Activated T-helper 1 cell treated with anti-CD3 and anti-CD28 coated beads, Interleukin-2, amount 50 U/mL, for 16 hours (primary cell): ENCODE measurements at places on chromosomes 7 and 10.
A peak's percentile ranks its signal among the peaks of the same experiment; 100 is the strongest.

DNA sequence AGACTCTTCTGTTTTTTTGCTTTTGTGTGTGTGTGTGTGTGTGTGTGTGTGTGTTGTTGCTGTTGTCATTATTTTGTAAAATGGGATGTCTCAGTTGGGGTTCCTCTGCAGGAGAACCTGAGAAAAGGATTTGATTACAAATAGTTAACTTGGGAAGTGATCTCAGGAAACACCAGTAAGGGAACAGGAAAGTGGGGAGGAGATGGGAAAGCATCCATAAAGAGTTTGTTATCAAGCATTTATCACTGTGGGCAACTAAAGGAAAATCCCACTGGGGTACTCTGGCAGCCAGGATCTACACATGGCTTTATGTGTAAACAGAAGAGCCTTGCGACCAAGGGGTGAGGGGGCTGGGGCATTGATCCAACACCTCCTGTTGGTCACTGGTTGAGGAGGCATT, 485.4 kb downstream of the KCNMA1 start:
- DNase-seq, result no peak

DNA sequence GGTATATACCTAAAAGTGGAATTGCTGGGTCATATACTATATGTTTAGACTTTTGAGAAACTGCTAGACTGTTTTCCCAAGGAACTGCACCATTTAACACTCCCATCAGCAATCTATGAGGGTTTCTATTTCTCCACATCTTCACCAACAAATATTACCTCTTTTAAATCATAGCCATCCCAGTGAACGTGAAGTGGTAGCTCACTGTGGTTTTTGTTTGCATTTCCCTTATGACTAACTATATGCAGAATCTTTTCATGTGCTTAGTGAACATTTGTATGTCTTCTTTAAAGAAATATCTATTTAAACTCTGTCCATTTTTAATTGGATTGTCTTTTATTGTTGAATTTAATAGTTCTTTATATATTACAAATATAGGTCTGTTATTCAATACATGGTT, 115.8 kb upstream of the SEC61G start:
- DNase-seq, result no peak

- DNase-seq, result no peak
Observed at GRCh38 chr7:84637568-84638338, 443.2 kb upstream of the SEMA3A start.

- DNase-seq, result no peak
Observed at GRCh38 chr7:5695727-5696345, 85.6 kb downstream of the RNF216 start.

- DNase-seq, result no peak
Observed at GRCh38 chr7:80060218-80060806, 74.3 kb upstream of the GNAI1 start.

DNA sequence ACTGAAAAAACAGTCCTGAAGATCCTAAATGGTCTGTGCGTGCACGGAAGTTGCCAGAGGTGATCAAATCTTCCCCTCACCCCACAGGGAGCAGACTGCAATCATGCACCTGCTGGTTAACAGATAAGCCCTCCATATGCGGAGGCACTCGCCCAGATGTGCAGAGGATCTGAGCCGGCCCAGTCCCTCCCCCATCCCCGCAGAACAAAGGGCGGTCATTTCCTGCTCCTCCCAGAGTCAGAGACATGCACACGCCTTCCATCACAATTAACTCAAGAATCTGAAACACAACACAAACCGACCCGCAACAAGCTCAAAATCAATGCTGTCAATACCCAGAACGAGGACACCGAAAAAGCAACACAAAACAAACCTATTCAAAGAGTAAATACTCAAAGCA, 24.2 kb downstream of the CRTAC1 start:
- DNase-seq, result no peak

- DNase-seq, result no peak
Observed at GRCh38 chr10:31320550-31321211, 1.7 kb downstream of the ZEB1 start.

DNA sequence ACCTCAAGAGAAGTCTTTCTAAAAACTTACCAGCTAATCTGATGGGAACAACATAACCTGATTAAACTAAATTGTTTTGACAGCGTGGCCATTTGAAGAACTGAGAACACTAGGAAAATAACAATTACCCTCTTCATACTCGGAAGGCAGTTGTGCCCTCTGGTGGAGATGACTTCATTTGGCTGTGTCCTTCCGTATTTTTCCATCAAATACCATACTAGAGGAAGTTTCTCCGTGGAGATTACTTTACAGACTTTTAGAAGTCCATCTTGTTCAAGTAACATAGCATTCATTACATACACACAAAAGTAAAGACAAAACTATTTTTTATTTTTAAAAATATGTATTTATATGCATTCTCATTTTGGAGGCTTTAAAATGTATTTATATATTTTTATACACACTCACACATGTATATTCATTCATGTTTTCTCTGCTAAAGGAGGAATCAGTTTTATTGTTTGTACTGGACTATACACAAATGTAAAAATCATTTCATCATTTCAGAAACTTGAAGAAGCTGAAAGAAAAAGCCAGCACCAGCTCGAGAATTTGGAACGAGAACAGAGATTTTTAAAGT, 25.2 kb downstream of the SMNDC1 start:
- no peak for DNase-seq

GRCh38 chr7:7911369-7912123, 57.0 kb upstream of the GLCCI1 start:
- no peak for DNase-seq

- no peak for DNase-seq
Observed at GRCh38 chr7:38168890-38169570, 9.0 kb upstream of the STARD3NL start.

GRCh38 chr10:4025339-4025738, 240.3 kb upstream of the KLF6 start:
- DNase-seq, result no peak

DNA sequence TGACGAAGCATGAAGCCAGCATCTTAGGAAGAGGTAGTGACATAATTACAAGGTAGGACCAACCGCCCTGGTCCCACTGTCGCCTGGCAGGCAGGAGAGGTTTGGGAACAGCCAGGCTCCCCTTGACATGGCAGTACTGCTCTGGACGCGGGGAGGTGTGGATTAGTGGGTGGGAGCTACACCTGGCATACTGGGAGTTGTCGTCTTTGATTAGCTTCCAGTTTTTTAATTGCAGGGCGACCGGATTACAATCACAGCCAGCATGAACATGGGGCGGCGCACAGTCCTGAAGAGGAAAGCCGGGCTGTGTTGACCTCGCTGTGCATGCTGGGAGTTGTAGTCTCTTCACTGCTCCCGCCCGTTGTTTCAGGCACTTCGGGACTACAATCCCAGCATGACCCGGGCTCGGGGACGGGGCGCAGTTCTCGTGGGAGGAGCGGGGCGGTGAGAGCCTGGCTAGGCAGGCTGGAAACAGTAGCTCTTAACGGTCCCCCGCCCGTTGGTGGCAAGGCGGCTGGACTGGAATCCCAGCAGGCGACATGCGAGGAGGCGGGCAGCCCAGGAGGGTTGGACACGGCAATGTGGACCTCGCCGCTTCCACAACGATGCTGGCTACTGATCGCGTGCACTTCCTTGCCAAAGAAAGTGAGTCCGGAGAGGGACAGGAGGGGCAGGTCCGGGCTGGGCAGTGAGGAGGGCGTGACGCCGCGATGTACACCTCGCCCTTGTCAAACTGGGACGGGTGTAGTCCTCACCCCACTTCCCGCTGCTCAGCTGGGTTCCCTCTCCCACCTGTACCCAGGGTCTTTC, 98.0 kb upstream of the ZNF722 start:
- peak; percentile 76 for DNase-seq

- no peak for DNase-seq
Observed at GRCh38 chr10:32269343-32270100, 77.4 kb downstream of the EPC1 start.

DNA sequence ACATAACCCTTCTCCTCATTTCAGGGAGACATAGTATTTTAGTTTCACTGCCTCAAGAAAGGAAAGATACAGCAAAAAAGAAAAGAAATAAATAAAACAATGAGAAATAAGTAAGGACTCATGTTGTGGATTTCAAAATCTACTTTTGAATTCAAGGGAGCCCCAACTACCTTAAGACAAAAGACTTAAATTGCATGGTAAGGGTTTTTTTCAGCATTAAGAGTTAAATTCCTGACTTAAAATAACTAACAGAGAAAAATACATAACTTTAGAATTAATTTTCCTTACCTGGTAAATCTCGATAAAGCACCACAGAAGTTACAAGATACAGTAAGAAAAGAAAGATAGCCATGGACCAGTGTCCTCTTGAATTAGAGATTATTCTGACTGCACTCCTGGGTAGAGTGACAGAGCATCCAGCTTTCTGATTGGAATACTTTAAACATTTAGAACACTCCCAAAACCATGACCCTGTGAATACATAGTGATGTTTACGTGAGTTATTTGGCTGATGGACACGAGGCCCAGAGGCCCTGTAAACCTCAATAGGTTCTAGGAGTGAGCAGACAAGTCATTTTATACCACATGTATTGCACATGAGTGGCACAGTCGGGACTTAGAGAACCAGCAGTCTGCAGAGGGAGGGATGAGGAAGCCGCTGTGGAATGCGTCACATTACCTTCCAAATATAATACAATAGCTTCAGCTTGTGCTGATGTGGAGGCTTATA, 292.5 kb upstream of the SEMA3C start:
- no peak for DNase-seq

GRCh38 chr7:30984359-30985107, 20.8 kb downstream of the GHRHR start:
- DNase-seq, result no peak

DNA sequence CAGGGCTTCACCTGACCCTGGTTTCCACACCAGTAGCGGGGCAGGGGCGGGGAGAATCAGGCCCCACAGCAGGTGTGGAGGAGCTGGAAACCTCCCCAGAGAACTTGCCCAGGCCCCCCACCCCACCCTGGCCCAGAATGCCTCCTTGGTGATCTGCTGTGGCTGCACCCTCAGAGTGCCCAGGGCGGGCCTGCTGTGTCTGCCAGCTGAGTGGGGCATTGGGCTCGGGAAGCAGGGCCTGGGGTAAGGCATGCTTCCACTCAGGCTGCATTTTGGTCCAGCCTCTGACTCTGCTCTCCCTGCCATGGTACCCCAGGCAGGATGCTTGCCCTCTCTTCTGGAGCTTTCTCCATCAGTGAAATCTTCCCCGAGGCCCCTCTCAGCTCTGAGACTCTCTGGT, 1.1 kb upstream of the CRHR2 start:
- no peak for DNase-seq

DNA sequence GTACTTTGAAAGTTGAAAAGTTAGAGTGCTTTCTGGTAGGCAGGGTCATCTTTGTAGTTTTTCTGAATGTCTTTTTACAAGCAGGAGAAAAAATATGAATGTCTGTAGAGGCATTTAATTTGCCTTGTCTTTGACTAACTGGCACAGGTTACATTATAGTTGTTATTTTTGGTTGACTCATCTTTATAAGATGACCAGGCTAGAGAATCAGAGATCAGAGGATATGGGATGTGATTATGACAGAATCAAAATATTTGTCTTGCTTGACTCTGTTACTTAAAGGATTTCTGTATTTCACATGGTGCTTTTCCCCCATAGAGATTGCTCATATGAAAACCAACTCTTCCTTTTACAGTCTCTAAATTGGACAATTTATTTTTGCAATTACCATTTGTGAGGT, 2.4 kb downstream of the ZMYND11 start:
- no peak for DNase-seq

GRCh38 chr7:33601884-33602283, 303.5 kb upstream of the BMPER start:
- no peak for DNase-seq

DNA sequence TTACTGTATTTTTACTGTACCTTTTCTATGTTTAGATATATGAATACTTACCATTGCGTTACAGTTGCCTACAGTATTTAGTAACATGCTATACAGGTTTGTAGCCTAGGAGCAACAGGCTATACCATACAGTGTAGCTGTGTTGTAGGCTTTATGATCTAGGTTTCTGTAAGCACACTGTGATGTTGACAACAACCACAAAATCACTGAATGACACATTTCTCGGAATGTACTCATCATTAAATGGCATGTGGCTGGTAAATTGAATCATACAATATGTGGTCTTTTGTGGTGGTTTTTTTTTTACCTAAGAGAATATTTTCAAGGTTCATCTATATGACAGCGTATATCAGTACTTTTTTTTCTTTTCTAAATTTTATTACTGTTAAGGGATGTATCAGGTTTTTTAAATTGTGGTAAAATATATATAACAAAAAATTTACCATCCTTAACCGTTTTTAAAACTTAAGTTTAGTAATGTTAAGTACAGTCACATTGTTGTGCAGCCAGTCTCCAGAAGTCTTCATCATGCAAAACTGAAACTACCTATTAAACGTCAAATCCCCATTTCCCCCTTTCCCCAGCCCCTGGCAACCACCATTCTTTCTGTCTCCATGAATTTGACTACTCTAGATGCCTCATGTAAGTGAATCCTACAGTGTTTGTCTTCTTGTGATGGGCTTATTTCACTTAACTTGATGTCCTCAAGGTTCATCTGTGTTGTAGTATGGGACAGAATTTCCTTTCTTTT, 21.5 kb downstream of the BTAF1 start:
- no peak for DNase-seq

GRCh38 chr10:119139464-119140067, 25.9 kb downstream of the SFXN4 start:
- DNase-seq, result peak; percentile 10

DNA sequence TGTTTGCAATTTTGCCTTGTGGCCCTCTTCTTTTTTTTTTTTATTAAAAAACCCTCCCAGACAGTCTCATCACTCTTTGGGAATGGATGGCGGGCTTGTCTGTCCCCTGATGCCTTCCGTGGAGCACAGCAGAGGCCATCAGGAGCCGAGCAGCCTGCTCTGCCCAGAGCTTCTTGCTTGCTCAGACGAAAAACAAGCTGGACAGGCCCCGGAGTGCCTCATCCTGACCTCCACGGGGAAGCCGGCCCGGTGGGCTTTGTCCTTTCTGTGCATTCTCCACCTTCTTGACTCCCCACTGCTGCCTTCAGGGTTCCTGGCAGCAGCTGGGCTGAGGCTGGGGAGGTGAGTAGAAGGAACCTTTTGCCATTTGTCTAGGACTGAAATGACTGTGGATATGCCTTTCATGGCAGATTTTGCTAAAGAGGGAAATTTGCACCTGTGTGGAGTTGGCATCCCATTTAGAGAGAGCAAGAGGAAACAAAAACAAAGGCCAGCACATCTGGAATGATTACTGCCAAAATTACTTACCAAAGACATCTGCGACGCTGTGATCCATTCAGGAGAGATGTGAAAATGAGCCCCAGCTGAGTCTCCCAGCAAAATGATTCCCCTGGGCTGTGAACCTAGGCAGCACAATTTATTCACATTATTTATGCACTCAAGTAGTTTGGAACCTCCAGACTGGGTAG, 108.3 kb downstream of the AOAH start:
- DNase-seq, result no peak

DNA sequence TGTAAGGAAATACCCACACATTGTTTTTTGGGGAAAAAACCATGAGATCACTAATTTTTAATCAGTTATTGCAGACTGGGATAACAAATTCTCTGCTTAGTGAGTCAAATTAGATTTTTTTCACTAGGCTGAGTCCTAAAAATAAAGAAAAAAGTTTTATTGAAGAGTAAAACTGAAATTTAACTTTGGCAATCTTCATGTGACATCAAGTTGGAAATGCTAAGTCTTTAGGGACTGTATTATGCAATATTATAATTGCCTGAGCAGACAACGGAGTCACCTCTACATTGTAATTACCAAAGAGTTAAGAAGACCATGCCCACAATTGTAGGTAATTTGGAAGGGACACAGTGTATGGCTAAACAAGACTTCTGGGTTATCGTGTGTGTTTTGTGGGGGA, 2.2 kb upstream of the CLEC5A start:
- DNase-seq, result no peak

GRCh38 chr10:94006591-94007550, 13.1 kb downstream of the PLCE1 start:
- DNase-seq, result no peak

- no peak for DNase-seq
Observed at GRCh38 chr10:13709931-13710650, 123.3 kb downstream of the PRPF18 start.
